ENCODE measurements at places on chromosomes 6 and 20. TPM values are rescaled to one million over a fixed set of nuclear protein-coding genes. Genes with fewer than 3 reads are reported as not detected.

- DNase-seq = no peak
- no peak overlapping the region for H3K4me3 ChIP-seq
- no peaks in the 10 kb centered on the region for H3K27me3 ChIP-seq
- no peak overlapping the region for H3K27ac ChIP-seq
These were observed 22.1 kb downstream of the SLC35A1 start for GRCh38 chr6:87494761-87495422.

Gene HAO1
- total RNA-seq = not detected

GRCh38 chr6:160973311-160974250, 18.0 kb upstream of the MAP3K4 start:
- H3K4me1 ChIP-seq = peaks cover 4% of the 10 kb centered on the region
- no peak for DNase-seq
- H3K27ac ChIP-seq = no peak overlapping the region
- no peak overlapping the region for H3K4me3 ChIP-seq
- H3K27me3 ChIP-seq = no peaks in the 10 kb centered on the region

DNA sequence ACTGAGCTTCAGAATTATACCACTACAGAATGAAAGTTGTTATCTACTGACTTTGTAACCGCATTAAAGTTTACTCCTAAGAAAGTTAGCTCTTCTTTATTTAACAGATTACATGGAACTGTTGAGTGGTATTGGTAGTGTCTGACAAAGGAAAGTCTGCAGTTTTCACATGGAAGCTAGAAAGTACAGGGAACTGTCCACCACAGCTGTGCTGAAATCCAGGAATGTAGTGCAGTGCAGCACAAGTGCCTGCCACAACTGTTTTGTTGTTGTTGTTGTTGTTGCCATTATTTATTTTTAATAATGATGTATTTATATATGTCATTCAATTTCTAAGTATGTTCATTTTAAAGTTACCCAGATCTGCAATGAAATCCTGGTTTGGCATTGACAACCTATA, 464.9 kb downstream of the TBC1D32 start:
- no peaks in the 10 kb centered on the region for H3K4me1 ChIP-seq
- H3K4me3 ChIP-seq = no peak overlapping the region
- no peak overlapping the region for H3K27ac ChIP-seq
- H3K36me3 ChIP-seq = no peaks in the 10 kb centered on the region

DNA sequence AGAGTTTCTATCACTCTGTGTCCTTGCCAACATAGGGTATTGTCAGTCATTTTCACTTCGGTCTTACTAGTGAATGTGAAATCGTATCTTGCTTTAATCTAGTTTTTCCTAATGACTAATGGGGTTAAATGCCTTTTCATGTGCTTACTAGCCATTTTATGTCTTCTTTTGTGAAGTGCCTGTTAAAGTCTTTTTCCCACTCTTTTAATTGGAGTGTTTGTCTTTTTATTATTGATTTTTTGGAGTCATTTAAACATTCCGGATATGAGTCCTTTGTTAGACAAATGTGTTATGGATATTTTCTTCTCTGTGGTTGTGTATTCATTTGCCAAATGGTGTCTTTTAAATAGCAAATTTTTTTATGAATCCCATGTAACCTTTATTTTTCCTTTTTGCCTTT, 194.6 kb downstream of the CDH26 start:
- H3K4me1 ChIP-seq = no peaks in the 10 kb centered on the region
- no peaks in the 10 kb centered on the region for H3K27me3 ChIP-seq
- no peaks in the 10 kb centered on the region for H3K36me3 ChIP-seq
- no peak for DNase-seq

Gene FAM184A
- 12.1 TPM for total RNA-seq

Gene GSTA1
- total RNA-seq = not detected

Gene PDE10A
- total RNA-seq = 2.4 TPM

Gene SEL1L2
- total RNA-seq = not detected

GRCh38 chr6:165010556-165011535, 298.6 kb downstream of the C6orf118 start:
- no peaks in the 10 kb centered on the region for H3K4me1 ChIP-seq
- no peaks in the 10 kb centered on the region for H3K27me3 ChIP-seq
- DNase-seq = no peak
- no peaks in the 10 kb centered on the region for H3K36me3 ChIP-seq
- H3K27ac ChIP-seq = no peak overlapping the region
- no peak overlapping the region for H3K4me3 ChIP-seq

DNA sequence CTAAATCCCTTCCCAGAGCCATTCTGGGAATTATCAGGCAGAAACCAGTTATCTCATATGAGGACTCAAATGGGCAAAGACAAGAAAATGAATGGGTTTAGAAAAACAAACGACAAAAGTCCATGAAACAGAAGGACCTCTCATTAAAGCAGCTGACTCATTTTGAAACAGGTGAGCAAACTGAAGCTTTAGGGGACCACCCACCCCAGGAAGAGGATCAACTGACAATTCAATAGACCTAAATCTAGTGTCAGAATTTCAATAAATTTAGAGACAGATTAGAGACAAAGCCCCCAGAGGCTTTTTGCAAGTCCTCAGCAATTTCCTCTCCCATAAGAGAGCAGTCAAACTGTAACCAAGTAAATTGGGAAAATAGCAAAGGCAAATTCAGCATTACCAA, 333.8 kb downstream of the PTPRT start:
- no peak for DNase-seq
- no peak overlapping the region for H3K27ac ChIP-seq
- H3K27me3 ChIP-seq = no peaks in the 10 kb centered on the region
- H3K4me1 ChIP-seq = no peaks in the 10 kb centered on the region
- no peak overlapping the region for H3K4me3 ChIP-seq

Gene DOK5
- total RNA-seq = 13.0 TPM

Gene BTNL2
- not detected for total RNA-seq

GRCh38 chr6:136129365-136129764, 120.7 kb downstream of the MTFR2 start:
- no peaks in the 10 kb centered on the region for H3K36me3 ChIP-seq
- H3K27ac ChIP-seq = no peak overlapping the region
- DNase-seq = no peak
- H3K27me3 ChIP-seq = no peaks in the 10 kb centered on the region

GRCh38 chr20:25197183-25197869, 1.8 kb downstream of the ENTPD6 start:
- no peak for DNase-seq
- H3K36me3 ChIP-seq = no peaks in the 10 kb centered on the region
- H3K4me3 ChIP-seq = peak overlapping the region; percentile 83
- peaks cover 4% of the 10 kb centered on the region for H3K4me1 ChIP-seq
- peaks cover 2% of the 10 kb centered on the region for H3K27me3 ChIP-seq

Gene C6orf89
- 11.6 TPM for total RNA-seq

Gene OR2J2
- total RNA-seq = not detected

DNA sequence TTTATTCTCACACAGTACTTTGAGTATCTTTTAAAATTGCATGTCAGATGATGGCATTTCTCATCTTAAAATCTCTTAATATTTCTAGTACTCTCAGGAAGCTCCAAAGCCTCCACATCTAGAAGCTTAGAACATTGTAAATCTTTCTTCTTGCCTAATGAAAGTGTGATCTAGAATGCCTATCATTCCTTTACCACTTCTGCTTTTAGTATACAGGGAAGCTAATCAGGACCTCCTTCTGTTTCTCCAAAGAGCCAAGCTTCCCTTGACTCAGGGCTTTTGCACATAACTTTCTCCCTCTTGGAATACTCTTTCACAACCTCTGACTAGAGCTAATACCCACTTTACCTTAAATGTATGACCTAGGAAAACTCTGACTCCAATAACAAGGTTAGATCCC, 7.5 kb upstream of the ELOVL4 start:
- no peaks in the 10 kb centered on the region for H3K36me3 ChIP-seq
- DNase-seq = no peak
- no peak overlapping the region for H3K4me3 ChIP-seq
- H3K27me3 ChIP-seq = no peaks in the 10 kb centered on the region
- no peak overlapping the region for H3K27ac ChIP-seq
- H3K4me1 ChIP-seq = no peaks in the 10 kb centered on the region

GRCh38 chr6:161444464-161444863, 170.6 kb upstream of the AGPAT4 start:
- H3K36me3 ChIP-seq = no peaks in the 10 kb centered on the region
- no peaks in the 10 kb centered on the region for H3K27me3 ChIP-seq
- no peak overlapping the region for H3K27ac ChIP-seq
- peaks cover 4% of the 10 kb centered on the region for H3K4me1 ChIP-seq
- H3K4me3 ChIP-seq = no peak overlapping the region

DNA sequence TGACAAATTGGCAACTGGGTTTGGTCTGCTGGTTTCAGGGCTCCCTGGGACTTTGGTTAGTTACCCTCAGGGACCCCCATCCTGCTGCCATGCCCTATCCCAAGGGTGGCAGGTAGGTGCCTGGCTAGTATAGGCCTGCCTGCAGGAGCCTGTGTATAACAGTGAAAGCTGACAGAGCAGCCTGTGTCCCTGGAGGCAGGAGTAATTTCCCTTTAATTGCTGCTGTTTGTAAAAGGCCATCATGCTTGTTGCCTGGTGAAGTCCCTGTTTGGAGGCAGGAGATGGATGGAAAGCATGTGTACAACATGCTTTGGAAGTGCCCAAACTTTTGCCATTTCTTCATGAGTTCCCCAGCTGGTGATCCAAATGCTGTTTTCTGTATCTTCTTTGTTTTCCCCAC, 30.1 kb downstream of the CMTR1 start:
- no peak overlapping the region for H3K4me3 ChIP-seq
- no peak for DNase-seq
- no peaks in the 10 kb centered on the region for H3K27me3 ChIP-seq
- H3K27ac ChIP-seq = no peak overlapping the region
- peaks cover 26% of the 10 kb centered on the region for H3K36me3 ChIP-seq

DNA sequence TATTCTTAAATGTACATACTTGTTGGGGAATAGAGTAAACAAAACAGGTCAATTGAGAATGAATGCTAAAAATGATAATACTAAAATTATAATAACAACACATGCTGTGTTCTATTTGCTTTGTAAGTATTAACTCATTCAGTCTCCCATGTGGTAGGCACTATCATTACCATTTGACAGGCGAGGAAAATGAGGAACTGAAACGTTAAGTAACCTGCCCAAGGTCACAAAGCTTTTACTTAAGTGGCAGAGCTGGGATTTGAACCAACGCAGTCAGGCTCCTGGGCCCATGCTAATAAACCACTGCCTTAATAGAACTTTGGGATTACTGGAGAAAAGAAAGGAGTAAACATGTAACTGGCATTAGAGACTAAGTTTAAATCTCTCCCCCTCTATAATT, 3.8 kb downstream of the NSFL1C start:
- no peak for DNase-seq
- peaks cover 6% of the 10 kb centered on the region for H3K4me1 ChIP-seq
- no peak overlapping the region for H3K4me3 ChIP-seq
- H3K27ac ChIP-seq = no peak overlapping the region

DNA sequence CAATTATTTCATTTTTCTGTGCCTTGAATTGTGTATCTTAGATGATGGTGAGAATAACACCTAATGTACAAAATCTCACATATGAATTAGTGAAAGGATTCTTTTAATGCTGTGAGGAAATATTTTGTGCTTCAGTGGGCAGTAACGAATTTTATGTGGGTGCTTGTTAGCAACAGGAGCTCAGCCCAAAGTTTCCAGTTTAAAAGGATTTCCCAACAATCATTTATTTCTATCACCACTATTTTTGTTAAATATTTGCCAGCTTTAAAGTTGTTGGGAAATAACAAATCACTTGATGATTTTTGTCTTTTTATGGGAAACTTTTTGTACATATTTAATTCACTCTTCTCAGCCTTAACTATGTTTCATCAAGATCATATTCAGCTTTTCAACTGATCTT, 111.8 kb downstream of the QKI start:
- no peak overlapping the region for H3K27ac ChIP-seq
- peaks cover 3% of the 10 kb centered on the region for H3K4me1 ChIP-seq
- no peaks in the 10 kb centered on the region for H3K36me3 ChIP-seq
- H3K4me3 ChIP-seq = no peak overlapping the region

DNA sequence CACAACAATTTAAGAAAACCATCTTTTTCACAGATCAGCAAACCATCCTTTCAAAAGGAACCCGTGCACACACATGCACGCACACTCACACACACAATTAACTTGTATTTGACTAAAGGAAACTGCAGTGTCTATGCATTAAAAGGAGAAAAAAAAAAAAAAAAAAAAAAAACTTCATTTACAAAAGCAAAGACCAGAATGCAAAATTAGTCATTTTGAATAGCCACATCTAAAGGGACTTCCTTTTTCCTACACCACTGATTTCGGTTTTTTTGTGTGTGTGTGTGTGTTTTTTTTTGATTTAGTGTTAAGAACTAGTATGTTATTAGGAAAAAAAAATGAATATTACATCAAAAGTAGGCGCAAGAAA, 6.3 kb downstream of the ZMYND8 start:
- H3K27ac ChIP-seq = peak overlapping the region; percentile 88
- H3K36me3 ChIP-seq = no peaks in the 10 kb centered on the region
- H3K27me3 ChIP-seq = no peaks in the 10 kb centered on the region
- peaks cover 58% of the 10 kb centered on the region for H3K4me1 ChIP-seq

DNA sequence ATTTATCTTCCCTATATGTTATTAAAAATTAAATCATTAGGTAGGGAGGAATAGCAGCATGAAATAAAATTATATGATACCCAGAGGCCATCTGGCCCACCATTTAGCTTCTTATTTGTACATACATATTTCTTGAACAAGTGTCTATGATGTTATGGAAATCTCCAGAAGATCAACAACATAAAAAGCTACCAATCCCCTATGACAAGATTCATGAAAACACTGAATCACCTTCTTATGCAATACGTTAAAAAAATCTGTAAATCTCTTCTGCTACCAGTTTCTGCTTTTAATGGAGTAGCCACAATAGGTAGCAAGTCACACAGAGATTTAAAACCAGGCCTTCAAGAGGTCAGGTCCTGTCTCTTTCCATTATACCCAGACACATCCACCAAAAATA, 125.8 kb upstream of the ENPP5 start:
- H3K4me3 ChIP-seq = no peak overlapping the region
- H3K27ac ChIP-seq = no peak overlapping the region
- no peaks in the 10 kb centered on the region for H3K36me3 ChIP-seq
- H3K4me1 ChIP-seq = no peaks in the 10 kb centered on the region
- H3K27me3 ChIP-seq = no peaks in the 10 kb centered on the region

DNA sequence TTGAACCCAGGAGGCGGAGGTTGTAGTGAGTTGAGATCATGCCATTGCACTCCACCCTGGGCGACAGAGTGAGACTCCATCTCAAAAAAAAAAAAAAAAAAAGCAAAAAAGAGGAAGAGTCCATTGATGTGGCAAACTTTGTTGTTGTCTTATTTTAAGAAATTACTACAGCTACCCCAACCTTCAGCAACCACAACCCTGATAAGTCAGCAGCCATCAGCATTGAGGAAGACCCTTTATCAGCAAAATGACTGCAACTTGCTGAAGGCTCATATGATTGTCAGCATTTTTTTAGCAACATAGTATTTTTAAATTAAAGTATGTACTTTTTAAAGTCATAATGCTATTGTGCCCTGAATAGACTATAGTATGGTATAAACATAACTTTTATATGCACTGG, 48.8 kb downstream of the ZFP64 start:
- H3K27ac ChIP-seq = no peak overlapping the region
- no peak overlapping the region for H3K4me3 ChIP-seq
- H3K27me3 ChIP-seq = no peaks in the 10 kb centered on the region
- no peak for DNase-seq
- H3K4me1 ChIP-seq = no peaks in the 10 kb centered on the region

- H3K4me1 ChIP-seq = peaks cover 3% of the 10 kb centered on the region
- no peak overlapping the region for H3K4me3 ChIP-seq
- no peak overlapping the region for H3K27ac ChIP-seq
- DNase-seq = no peak
- H3K36me3 ChIP-seq = no peaks in the 10 kb centered on the region
- no peaks in the 10 kb centered on the region for H3K27me3 ChIP-seq
These were observed 36.7 kb downstream of the SRC start for GRCh38 chr20:37382482-37383120.

Gene SLC22A7
- total RNA-seq = not detected

Gene EFCAB8
- total RNA-seq = 0.20 TPM

- H3K27me3 ChIP-seq = no peaks in the 10 kb centered on the region
- H3K27ac ChIP-seq = no peak overlapping the region
- no peak for DNase-seq
These were observed 91.6 kb downstream of the PLG start for GRCh38 chr6:160793652-160794051.

Gene PXMP4
- total RNA-seq = 4.1 TPM
